ENCODE measurements at places on chromosomes 7 and 10.

DNA sequence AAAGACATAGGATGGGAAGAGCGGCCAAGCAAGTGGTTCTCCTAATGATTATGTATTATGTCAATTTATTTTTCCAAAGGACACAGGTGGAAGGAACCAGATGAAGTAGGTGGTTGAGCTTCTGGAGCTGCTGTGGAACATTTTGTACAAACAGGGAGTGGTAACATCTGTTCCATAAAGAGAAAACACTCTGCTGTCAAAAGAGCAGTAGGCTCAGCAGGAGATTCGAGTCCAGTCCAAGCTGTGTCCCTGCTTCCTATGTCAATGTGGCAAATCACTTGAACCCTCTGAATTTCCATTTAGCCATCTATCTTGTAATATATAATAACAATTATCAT lies 448.0 kb upstream of the ANKRD30A start:
- no peak for DNase-seq

DNA sequence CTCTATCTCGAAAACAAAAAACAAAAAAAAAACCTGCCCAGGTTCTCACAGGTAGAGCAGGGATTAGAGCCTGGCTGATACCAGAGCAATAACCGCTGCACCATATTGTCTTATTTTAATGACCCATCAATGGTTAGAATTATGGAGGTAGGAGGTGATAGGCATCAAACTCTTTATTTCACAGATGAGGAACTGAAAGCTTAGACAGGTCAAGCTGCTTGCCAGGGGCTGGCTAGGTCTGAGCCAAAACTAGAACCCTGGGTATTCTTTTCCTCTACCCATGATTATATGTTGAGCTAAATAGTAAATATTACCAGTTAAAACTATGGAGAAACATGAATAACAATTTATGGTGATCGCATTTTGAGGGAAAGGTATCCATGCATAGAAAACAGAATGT lies 2.0 kb upstream of the PPP1R3C start:
- no peak for DNase-seq

- DNase-seq: peak; percentile 84
Observed at GRCh38 chr10:95478935-95479334, 82.2 kb downstream of the SORBS1 start.

DNA sequence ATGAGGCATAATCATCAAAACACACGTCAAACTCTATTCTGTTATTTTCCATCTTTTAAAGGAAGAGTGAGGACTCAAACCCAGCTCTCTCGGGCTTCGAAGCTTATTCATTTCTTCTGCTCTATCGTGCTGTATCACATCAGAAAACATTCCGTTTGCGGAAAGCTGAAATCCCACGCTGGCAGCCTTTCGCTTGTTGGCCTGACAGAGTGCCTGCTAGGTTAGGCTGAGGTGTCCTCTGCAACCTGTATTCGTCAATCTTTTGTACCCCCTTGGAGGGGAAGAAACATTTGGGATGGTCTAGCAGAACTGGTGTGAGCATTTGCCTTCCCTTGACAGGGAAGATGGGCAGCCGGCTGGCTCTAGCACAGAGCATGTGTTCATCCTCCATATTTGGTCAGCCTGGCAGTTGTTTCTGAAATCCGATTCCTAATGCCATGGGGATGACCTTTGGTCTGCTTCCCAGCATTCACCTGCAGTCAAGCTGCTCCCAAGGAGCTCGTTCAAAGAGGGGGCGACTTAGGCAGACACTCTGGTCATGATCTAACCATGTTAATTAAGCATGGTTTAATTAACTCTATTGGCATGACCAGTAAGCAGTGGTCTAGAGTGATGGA lies 55.2 kb downstream of the TACC2 start:
- peak; percentile 81 for DNase-seq

DNA sequence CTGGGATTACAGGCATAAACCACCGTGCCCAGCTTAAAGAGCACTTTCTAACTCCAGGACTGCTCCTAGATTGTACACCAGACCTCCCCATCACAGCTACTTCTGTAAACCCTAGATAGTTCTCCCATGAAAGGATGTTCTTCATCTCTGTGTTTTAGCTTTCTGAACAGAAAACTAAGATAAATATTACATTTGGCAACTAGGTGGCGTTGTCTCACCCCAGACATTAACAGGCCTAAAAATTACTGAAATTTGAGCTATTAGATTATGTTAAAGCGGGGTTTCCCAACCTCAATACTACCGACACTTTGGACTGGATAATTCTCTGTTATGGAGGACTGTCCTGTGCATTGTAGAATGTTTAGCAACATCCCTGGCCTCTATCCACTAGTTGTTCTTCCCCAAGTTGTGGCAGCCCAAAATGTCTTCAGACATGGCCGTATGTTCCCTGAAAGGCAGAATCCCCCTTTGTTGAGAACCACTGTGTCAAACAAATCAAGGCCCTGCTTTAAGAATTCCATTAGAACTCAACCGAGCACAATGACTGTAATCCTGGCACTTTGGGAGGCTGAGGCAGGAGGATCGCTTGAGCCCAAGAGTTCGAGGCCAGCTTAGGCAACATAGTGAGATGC lies 19.1 kb downstream of the ATOH7 start:
- DNase-seq: no peak

GRCh38 chr10:10515479-10516204 lies 502.0 kb upstream of the CELF2 start:
- no peak for DNase-seq

- peak; percentile 96 for DNase-seq
Observed at GRCh38 chr7:1532456-1533254, 2.2 kb downstream of the MAFK start.

GRCh38 chr7:92709912-92710311 lies 119.7 kb upstream of the FAM133B start:
- DNase-seq: no peak

GRCh38 chr7:135205850-135206249 lies 5.5 kb downstream of the WDR91 start:
- DNase-seq: no peak

DNA sequence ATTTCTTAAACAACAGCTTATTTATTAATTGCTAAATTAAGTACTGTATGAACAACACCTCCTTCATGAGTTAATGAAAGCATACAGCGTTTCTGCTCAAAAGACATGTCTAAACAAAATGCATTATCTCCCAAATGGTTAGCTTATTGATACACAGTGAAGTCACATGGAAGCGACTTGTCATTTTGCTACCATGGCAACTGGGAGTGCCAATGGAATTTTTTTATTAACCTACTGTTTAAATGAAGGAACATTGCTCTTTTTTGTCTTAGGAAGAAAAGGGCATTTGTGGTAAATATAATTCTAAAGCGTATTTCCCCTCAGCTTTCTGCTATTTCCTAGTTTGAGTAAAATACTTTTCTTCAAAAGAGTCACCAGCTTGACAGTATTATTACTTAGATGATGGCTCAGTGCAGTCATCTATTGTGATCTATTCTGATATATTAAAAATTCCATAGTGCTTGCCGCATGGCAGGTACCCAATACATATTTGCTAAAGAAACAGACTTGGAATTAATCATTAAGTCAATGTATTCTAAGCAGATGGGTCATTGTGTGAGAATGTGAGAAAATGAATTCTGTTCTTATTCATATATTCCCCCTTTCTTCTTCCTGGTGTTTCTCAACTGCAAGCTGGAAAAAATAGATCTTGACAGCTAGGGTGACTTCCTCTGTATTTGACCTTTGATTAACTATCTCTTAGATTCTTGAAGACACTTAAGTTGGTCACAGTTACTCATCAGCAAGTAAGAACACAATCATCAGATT lies 818.3 kb downstream of the MAGI2 start:
- DNase-seq: no peak

DNA sequence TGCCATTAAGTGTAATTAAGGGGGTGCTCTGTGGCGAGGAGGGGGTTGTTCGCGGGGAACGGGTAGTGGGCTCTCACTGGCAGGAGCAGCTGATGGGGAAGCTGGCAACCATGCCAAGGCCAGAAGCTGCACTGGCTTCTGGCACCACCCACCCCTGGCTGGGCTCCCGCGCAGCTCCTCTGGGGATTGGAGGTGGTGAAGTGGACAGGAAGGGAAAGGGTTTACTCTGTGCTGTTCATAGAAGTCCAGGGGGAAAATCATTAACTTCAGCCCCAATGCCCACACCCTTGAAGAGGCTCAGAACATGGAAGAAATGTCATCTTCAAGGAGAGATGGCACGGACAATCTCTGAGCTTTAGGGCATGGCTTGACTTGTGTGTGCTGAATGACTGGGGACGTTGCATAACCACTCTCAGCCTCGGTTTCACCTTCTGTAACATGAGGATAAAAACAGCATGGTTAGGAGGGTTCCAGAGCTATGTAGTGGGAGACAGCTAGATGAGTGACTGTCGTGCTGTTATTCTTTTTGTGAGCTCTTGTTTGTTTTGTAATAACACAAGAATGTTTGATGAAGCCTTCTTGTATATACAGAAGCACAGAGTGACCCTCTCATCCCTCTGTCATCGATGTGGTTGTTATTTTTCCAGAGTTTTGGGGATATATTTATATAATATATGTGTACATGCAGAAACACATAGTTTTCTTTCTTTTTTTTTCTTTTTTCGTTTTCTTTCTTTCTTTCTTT lies 29.9 kb downstream of the KAZALD1 start:
- DNase-seq: no peak

GRCh38 chr10:68566351-68566750 lies 6.2 kb downstream of the TET1 start:
- DNase-seq: no peak

- no peak for DNase-seq
Observed at GRCh38 chr7:157515342-157516041, 178.7 kb downstream of the DNAJB6 start.

- DNase-seq: no peak
Observed at GRCh38 chr10:77789861-77790260, 136.7 kb downstream of the DLG5 start.

- DNase-seq: no peak
Observed at GRCh38 chr10:6091630-6092029, 2.8 kb downstream of the RBM17 start.

GRCh38 chr10:86321568-86321967 lies 45.0 kb downstream of the GRID1 start:
- peak; percentile 8 for DNase-seq

DNA sequence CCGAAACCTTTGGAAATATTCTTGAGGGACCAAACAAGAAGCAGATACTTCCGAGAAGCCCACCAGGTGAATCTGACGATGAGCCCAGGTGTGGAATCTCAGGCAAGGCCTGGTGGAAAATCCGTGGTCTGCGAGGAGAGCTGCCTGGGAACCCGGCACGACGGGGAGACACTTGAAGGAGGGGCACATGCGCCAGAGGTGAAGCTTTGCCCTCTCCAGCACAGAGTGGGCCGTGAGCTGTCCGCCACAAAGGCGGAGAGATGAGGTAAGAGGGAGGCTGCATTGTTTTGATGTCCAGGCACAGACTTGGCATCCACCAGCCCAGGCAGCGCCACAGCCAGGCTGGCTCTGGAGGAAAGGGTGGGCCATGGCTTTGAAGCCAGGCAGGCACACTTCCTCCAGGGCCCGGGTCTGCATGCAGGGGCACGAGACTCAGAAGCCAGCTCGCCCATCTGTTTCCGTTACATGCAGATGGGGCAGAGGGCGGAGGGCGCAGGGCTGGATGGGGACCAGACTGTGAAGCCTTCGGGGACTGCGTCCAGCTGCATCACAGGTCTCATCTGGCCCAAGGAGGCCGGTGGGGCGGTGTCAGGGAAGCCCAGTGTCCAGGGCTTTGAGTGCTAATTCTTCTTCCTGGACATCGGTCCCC lies 45.4 kb downstream of the CALML3 start:
- DNase-seq: no peak

GRCh38 chr10:76509446-76509845 lies 1078.0 kb downstream of the LRMDA start:
- DNase-seq: no peak

DNA sequence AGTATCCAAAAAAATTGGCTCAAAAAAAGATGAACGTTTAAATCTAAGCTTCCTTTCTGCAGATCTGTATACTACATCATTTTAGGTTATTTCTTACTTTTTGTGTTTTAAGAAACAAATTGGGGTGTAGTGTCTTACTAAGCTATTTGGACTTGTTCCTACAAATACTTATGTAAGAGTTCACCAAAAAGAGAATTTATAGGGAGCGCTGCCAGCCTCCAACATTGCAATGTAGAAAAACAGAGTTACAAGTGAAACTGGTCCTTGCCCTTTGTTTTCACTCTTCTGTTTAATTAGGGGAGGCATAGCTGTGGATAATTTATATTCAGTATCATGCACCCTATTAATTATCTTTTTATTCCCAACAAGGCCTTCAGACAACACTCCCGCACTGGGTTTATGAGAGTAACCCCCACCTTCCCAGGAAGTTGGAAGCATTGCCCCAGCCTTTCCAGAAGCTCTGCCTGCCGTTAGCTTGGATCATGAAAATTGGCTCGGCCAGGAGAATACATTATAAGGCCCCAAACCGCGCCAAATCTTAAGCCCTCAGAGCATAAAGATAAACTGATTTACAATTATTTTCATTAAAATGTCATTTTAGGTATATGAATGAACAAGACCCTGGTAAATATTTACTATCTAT lies 261.8 kb upstream of the KLF6 start:
- no peak for DNase-seq

DNA sequence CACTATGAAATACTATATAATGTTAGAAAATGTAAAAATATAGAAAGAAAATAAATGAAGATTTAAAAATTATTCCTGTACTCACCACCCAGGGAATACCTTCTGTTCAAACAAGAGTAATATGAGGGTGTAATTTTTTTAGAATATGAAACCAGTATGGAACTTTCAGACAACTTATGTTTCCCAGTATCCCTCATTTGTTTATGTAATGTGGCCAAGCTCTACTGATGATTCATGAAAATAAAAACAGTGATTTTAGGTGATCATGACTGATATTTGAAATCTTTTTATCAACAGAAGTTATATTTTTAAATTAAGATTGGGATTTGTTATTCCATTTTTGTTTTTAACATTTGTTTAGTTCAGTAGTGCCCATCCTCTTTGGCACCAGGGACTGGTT lies 18.8 kb downstream of the SLK start:
- no peak for DNase-seq

DNA sequence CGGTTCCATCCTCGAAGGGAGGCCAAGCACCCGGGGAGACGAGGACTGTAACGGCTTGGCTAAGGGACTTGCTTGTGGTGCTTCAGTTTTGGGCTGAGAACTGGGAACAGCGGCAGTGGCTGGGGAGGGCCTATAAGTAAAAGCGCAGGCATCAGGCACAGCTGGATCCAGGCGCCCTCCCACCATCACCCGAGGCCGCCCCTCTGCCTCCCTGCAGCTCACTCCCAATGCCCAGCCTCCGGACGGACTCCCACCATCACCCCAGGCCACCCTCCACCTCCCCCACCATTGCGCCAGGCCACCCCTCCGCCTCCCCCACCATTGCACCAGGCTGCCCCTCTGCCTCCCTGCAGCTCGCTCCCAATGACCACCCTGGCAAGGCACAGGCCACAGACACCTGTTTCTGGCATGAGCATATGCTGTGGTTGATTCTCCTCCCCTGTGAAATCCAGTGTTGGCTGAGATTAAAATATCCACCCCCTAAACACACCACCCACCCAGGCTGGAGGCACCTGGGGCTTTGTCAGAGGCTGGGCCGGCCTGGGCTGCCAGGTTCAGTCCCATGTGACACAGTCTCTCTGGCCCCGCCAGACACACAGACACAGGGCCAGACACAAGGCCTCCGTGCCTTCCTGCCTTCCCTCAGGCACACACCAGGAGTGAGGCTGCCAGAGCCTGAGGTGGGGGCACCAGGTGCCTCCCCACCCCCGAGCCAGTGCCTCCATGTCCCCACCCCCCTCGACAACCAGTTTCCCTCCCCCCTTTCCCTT lies 16.7 kb downstream of the MICALL2 start:
- no peak for DNase-seq

Data from ascending aorta (tissue), 2 donors.